Fibroblast of lung (primary cell): ENCODE measurements at places on chromosomes 7 and 10.

DNA sequence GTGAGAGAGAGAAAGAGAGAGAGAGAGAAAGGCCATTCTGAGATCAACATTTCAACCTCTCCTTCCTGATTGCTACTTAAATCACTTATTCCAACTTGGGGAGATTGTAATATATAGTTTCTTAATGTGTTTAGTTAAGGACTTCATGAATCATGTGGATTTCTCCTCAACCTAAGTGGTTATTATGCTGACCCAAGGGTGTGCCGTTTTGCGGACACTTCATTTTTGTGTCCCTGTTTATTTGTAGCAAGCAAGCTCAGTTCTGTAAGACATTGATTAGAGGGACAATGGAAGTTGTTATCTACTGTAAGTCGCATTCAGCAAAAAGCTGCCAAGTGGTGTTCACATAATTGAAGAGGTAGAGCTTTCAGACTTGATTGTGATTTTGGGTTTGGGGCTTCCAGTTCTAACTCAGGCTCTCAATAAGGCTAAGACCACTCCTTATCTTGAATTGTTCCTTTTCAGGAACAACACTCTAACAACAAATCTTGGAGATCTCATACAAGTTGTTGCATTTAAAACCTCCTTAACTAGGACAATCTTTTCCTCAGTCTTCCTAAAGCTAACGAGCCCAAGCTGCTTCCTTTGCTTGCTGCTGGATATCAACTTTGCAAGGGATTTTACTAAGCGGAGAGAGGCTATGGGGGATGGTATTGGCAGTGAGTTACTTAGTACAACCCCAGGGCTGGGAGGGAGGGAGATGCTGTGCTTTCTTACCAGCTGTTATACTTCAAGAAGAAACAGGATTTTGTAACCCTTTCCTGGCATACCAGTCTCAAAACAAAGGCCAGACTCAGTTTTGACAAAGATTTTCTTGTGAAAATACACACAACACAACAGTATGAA lies 19.8 kb upstream of the COL1A2 start:
- peak; percentile 98 for DNase-seq

- peak; percentile 95 for DNase-seq
These were observed 103.0 kb upstream of the KLF6 start for GRCh38 chr10:3887885-3888476.

DNA sequence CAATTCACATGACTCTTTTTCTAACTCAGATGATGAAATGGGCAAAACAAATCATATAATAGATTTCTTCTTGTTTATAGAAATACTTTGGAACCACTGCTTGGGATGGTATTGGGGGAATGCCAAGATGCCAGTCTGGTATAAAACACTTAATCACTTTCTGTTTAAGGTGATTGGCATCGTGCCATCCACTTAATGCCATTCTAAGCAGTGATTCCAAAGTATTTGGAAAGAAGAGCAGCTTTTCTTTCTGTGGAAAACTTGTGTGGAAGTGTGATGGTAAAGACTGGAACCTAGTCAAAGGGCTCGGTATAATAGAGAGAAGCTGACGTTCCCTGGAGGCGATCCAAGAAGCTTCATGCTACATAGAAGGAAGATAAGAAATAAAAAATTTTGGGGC lies 120.6 kb downstream of the TMEM26 start:
- DNase-seq: no peak

DNA sequence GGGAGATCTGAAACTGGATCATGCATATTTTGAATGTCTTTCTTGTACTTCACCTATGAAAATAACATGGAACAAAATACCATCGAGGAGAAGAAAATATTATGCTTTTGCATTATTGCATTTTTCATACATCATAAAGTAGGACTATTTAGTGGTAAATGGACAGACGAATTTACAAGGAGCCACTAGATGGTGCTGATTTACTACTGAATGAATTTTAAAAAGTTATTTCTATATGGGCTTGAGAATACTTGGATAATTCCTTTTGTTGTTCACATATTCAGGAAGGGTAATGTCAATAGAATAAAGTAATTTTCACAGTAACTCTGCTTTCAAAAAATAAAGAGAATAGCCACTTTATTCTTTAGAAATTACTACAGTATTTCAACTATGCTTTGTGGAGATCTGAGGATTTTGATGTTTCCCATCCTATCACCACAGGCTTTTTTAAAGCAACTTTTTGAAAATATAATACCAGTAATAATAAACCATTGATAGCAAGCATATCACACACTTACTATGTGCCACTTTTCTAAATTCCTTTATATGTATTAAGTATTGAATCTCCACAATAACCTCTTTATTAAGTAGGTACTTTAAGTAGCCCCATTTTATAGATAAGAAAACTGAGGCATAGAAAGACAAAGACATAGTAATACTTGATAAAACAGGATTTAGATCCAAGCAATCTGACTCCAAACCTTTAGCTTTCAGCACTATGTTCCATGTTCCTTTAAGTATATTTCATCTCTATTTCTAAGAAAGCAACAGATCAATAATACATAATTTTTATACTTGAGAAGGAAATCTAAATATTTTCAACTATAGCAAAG lies 38.6 kb downstream of the NEBL start:
- DNase-seq: peak; percentile 76

- DNase-seq: no peak
These were observed 99.5 kb downstream of the CYTH3 start for GRCh38 chr7:6172910-6173295.

- DNase-seq: no peak
These were observed 35.4 kb downstream of the KIAA1549 start for GRCh38 chr7:138945821-138946220.

DNA sequence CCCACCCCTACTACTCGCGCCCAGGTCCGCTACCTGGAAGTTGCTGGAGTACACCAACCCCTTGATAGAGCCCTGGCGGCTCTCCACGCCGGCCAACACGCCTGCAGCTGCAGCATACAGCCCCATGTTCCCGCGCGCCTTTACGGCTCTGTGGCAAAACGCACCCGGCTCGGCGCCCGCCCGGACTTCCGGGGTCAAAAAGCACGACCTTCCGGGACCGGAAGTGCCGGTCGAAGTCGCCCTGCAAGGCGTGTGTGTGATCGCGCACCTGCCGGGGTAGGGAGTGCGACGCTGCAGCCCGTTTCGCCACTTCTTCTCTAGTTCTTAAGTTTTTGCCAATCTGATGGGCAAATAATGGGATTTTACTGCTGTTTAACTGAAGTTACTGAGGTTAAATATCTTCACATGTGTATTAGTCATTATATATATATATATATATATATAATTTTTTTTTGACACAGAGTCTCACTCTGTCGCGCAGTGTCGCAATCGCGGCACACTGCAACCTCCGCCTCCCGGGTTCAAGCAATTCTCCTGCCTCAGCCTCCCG lies at the start of gene NSUN5:
Gene NSUN5 (minus strand): TSS at position 162 of the 550 bp plus-strand sequence. CDS start 36 bp downstream, at position 126.
- peak; percentile 76 for DNase-seq

GRCh38 chr10:101007915-101008822 lies 8.6 kb downstream of the LZTS2 start:
- no peak for DNase-seq

GRCh38 chr10:60359066-60359465 lies 30.6 kb downstream of the ANK3 start:
- no peak for DNase-seq

DNA sequence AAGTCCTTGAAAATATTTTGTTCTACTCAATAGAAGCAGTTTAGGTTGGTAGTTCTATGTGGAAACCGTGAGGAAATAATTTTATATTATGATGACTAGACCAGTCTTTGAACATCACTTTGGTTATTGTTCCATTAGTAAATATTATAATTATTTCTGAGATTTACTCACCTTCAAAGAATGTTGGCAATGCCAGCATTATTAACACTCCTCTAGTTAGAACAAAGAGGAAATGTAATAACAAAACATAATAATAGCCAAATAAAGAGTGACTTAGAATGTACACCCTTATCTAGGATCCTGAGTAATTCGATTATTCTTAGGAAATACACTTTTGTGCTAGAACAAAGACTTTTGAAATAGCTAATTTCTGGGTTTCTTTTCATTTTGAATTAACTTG lies 121.1 kb downstream of the CFTR start:
- DNase-seq: no peak

DNA sequence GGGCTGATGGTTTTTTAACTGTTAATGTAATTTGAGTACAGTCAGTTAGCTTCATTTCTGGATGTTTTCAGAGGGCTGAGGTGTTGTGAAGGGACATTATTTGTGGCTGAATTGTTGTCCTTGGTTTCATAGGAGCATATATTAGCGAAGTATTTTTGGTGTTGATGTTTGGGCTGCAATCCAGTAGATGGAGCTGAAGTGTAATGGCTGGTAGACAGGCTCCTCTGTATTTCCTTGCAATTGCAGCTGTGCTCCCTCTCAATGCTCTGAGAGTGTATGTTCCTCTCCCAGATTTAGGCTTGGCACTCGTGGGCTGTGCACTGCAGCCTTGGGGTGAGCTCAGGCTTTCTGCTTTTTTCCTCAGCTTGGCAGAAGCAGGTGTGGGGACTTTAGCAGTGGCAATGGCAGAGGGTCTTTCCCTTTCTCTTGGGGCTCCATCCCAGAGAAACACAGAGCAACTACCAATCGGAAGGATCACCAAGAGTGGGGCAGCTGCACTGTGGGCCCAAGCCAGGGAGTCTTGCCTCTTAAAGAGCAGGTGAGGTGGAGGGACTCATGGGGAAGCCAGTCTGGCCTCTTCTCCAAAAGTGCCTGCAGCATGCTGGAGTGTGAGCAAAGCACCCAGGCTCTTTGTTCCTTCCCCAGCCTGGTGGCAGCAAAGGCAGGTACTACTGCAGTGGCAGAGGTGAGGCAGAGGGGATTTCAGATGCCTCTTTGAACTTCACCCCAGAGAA lies 544.4 kb downstream of the SH2D4B start:
- DNase-seq: no peak

GRCh38 chr7:42338916-42339540 lies 102.0 kb upstream of the GLI3 start:
- no peak for DNase-seq

- DNase-seq: peak; percentile 90
These were observed 62.6 kb downstream of the DOCK4 start for GRCh38 chr7:112143582-112143981.

DNA sequence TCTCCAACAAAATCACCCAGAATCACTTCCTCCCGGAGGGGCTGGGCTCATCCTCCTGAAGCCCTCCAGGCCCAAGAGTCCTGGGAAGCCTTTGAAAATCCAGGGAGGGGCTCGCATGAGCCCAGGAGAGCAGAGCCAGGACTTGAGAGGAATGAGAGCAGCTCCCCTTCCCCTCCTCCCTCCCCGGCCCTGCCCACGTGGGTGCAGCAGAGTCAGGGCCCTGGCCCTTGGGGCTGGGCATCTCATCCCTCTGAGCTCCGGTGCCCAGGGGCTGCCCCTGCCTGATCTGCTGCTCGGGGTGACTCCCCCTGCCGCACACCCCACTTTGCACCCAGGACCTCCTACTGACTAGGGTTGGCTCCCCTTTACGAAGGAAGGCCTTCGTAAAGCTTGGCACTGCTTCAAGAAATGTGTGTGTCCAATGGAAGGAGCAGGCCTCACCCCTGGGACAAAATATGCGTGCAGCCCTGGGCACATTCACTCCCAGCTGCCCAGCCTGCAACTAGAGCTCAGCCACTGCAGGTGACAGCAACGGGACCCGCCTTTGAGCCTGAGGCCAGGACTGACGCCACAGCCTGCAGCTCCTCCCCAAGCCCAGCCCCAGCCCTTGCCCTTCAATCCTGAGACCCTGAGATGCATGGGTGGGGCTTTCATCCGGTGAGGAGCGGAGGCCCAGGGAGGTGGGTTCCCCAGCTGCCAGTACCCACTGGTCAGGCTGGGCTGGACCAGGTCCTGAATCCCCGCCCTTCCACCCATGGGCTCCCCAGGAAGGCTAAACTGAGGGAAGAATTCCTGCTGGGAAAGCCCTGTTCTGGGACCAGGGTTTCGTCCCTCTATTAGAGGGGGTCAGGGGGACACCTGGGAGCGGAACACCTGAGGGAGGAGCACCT lies 21.8 kb downstream of the PWWP2B start:
- peak; percentile 22 for DNase-seq

DNA sequence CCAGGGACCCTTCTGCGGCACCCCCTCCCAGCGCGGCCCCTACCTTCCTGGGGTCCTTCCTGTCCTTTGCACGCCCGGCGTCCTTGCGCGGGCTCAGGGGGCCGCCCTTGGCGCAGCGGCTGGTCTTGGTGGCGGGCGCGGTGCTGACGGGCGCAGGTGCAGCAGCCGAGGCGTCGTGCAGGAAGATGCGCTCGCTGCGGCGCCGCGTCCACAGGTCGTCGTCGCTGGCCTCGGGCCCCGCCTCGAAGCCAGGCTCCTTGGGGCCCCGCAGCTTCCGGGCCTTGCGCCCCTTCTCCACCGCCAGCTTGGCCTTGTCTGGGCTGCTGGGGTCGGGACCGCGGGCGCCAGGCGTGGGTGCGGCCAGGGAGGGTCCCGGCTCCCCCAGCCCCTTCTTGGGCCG lies 49.8 kb downstream of the SLC29A4 start:
- DNase-seq: no peak

DNA sequence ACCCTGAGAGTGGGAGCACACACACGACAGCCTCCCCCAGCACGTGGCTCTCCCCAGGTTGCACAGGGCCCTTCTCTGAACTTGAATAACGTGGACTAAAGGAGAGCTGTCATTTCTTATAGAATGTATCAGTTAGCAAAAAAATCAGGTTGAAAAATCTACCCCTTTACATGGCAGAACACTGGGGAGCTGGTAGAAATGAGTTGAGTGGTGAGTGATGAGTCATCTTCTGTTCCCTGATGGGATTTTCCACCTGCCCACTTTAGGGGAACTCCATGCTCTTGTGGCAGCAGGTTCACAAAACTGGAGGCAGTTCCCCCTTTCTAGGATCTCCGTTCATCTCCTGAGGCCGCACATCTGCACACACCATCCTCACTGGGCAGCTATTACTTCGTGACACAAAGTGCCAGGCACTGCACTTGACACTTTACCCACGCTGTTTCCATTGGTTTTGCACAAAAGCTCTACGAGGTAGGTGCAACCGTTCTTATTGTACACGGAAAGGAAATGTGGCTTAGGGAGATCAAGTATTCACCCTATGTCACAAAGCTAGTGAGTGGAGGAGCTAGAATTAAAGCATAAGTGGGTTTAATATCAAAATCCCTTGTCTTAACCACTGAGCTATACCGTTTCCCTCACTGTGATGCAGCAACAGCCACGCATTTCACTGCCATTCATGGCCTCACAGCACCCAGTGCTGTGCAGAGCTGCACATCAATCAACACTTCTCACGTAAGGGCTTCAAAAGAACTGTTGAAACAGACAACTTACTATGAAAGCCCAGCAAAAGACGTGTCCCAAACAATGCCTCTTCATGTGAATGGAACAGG lies 80.2 kb downstream of the RNF216 start:
- no peak for DNase-seq

DNA sequence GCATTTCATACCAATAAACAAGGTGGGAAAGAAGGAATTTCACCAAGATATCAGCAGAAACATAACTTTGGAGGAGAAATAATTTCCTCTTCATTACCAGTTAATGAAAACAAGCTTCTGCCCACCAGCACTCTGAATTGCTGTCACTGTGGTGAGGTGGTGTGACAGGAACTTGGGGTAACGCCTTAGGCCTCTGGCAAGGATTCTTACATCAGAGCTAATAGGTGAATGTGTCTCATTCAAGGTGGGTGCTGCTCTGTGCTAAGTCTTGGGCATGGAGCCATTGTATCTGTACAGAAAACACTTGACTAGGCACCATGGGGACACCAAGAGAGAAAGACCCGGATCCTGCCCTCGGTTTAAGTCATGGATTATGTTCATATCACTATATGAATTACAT lies 8.3 kb upstream of the LOXL4 start:
- DNase-seq: no peak
